ENCODE measurements at places on chromosomes 3 and 15. TPM values are rescaled to one million over a fixed set of nuclear protein-coding genes. Genes with fewer than 3 reads are reported as not detected.
A peak's percentile ranks its signal among the peaks of the same experiment; 100 is the strongest.

DNA sequence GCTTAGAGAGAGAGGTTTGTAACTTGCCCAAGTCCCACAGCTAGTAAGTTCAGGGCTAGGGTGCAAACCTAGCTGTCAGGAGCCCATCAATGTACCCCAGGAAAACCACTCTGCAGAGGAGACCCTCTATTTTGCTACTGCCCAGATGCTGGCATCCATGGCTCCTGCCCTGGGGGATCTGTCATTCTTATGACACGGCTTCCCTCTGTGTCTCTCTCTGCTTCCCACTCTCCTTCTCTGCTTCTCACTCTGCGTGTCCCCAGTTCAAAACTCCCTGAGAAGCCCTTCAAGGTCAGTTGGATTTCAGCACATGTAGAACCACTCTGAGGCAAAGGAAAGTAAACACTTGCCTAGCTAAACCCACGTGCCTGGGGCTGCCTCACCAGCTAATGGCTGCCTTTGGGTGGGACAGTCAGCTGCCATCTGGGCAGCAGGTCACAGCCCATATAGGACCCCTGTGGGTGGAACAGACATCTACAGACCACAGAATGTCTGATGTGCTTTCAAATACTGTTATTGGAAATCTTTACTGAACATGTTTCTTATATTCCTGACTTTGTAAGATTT lies 29.4 kb upstream of the SLCO2A1 start:
- DNase-seq, result no peak

DNA sequence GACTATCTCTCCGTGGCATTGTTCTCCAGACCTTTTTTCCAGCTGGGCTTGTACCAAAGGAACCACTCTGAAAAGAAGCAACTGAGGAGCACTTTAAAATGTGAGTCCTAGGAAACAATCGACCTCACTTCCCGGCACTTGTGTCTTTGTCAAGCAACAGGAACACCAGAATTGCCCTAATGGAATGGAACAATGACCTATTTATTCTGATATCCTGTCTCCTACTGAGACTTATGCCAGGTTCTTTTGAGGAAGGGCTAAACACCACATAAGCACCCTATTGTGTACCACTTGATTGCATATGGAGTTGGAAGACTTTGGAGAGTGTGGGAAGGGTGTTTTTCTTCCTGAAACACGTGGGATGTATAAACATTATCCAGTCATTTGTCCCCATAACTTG lies 56.8 kb upstream of the TGFBR2 start:
- DNase-seq, result no peak

DNA sequence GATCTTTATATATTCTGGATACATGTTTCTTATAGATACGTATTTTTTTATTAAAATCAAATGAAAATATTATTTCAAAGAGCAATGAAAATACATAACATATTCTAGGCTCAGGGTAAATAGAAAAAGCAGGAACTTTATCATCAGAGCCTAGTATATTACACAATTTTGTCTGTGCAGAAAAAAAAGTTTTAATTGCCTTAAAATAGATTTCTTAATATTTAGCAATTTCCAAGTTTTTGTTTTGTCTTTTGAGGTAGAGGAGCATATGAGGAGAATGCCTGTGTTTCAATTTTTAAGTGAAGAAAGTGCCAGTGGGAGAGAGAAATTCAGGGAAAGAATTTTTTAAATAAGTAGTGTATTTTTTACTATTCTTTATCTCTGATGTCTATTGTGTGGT lies 10.5 kb downstream of the CAPN7 start:
- DNase-seq, result no peak

GRCh38 chr3:6229778-6230410 lies 631.0 kb upstream of the GRM7 start:
- DNase-seq, result no peak

DNA sequence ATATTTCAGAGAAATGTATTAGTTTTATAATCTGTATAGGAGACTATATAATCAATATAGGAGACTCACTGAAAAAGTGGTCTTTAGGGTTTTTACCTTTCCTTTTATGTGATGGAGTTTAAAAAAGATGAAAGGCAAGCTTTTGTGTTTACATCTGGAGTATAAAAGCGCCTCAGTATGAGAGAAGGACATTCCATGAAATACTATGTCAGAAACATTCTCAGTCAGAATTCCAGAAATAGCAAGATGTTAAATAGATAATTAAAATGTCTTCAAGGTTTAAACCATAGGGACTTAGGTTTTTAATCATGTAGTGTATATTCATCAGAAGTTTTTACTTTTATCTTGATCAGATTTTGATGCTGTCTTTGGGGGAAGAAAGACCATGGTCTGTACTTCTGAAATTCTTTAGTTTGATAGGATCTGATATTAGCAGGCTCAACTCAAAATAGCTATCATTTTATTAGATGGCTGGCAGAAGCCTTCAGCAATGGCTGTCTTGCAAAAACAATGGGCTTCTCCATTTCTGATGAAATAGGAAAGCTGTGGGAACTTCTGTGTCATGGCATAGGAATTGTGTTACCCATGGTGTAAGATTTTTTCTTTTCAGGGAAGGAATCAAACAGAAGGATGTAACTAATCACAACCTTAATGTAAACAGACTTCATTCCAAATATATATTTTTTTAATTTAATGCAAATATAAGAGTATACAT lies 209.6 kb upstream of the PLSCR5 start:
- DNase-seq, result no peak

GRCh38 chr3:156511987-156512677 lies 42.8 kb downstream of the SSR3 start:
- no peak for DNase-seq

DNA sequence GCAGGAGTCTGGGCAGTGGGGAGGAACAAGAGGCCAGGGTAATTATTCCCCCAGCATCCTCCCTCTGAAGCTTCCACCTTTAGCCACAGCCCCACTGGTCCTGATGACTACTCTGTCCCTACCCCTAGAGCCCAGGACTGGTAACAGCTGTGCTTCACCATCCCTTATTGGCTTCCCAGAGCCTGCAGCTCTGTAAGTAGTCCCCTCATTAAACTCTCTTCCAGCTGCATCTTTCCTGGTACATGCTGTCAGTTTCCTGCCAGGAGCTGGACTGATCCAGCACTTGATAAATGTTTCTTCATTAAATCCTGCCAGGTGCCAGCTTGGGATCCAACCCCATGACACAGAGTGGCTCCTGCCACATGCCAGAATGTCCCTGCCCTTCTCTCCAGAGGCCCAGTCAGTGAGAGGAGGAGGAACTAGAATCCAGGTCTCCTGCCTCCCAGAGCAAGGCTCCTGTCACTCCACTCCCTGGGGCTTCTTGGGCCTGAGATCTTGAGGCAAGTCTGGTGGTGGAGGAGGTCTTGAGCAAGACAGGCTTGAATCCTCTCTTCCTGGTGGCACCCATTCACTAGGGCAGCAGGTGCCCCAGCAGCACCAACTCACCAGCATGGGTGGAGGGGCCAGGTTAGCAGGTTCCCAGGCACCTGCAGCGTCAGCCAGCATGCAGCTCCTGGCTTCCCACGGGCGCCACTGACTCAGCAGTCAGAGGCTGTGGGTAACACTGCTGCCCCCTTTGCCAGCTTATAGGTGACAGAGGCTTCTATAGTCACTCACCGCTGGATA lies 27.6 kb downstream of the FBXW12 start:
- no peak for DNase-seq

GRCh38 chr3:41975416-41976103 lies 13.7 kb upstream of the ULK4 start:
- DNase-seq, result no peak

ARL14 gene
- polyA plus RNA-seq, result not detected

MUC20 gene
- 17.7 TPM for polyA plus RNA-seq

GRCh38 chr15:100230784-100231183 lies 111.0 kb downstream of the ADAMTS17 start:
- no peak for DNase-seq

SLC22A14 gene
- 0.30 TPM for polyA plus RNA-seq

RAD51 gene
- polyA plus RNA-seq, result 13.3 TPM

DNA sequence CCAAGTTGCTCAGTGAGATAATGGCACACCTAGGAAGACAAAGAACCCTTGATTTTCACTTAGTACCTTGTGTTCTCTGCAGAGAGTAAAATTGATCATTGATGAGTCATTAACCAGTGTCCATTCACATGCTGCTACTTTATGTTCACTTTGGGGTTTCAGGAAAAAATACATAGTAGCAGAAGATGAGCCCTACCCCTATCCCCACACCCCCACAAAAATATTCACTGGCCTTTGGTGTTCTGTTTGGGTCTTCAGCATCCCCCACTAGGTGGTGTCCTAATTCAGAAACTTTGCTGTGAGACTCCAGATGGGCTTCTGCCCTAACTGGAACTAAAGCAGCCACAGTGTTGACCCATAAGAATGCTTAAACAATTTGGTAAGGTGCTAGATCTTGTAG lies 178.8 kb downstream of the KLHL25 start:
- no peak for DNase-seq

FBXL2 gene
- polyA plus RNA-seq, result 31.4 TPM

DNA sequence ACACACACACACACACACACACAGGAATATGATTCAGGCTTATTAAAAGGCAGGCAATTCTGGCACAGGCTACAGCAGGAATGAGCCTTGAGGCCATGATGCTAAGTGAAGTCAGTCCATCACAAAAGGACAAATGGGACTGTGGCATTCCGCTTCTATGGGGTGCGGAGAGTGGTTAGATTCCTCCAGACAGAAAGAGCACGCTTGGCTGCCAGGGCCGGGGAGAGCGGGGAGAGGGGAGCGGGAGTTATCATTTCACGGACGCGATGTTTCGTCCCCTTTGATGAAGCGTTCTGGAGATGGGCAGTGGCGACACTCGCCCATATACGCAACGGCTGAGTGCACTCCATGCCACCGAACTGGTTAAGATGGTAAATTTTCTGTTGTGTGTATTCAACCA lies 58.5 kb upstream of the FAM174B start:
- peak; percentile 44 for DNase-seq

BUB1B gene
- 33.0 TPM for polyA plus RNA-seq

HRG gene
- polyA plus RNA-seq, result 2.2 TPM

DNA sequence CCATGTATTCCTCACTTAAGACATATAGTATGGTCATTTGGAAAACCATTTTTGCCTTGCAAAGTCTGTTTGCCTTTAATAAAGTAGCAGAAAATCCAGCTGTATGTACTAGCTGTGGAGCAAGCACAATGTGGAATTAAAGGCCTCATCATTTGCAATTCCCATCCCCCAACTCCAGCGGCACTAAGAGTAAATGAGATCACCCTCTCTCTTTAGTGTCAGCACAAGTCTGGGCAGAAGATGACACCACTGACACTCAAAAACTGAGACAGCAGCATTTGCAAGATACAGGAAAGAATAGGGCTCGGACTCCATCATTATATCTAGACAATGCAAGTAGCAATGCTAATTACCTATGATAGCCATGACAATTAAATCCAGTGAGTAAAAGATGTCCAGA lies 24.7 kb upstream of the DYNC1LI1 start:
- DNase-seq, result no peak

GRCh38 chr3:39108200-39108710 lies 775 bp downstream of the TTC21A start:
- DNase-seq, result no peak

DNA sequence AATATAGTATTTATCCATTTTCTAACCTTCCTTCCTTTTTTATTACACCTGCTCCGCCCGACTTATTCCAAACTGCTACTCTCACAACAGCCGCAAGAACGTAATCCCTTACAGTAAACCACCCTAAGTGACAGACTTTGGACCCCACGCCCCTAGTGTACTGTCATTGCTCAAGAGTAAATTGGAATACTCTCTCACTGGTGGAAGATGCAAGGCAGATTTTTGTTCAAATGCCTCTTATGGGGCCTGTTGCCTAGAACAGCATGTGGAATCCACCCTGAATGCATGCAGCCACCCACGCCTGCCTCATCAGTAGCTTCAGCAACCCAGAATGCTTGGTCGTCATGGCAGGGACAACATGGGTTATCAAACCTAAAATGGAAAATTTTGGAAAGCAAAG lies 226.2 kb upstream of the ST8SIA2 start:
- DNase-seq, result no peak

DNA sequence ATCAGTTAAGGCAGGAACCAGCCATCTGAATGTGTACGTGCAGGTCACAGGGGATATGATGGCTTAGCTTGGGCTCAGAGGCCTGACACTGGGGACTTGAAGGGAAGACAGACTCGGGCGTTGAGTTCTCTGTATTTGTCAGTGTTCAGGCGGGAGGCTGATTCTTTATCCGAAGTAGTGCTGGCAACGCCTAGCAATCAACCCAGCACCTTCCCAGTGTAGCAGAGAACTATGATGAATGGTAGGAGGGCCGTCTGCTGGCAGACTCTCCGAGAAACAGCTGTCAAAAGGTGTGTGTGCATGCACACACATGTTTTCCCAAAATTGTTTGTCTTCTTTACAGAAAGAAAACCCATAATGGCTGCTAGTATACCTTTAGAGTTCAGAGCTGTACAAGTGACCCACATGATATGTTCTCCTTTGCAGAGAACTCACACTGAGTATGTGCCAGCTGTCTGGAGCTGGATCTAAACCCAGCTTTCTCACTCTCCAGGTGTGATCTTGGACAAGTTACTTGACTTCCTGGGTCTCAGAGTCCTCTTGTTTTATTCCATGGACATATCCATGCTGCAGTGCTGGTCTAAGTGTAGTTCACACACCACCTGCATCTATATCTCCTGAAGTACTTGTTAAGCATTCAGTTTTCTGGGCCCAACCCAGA lies 74.5 kb upstream of the LARS2 start:
- no peak for DNase-seq

GRCh38 chr3:11726146-11726545 lies 82.4 kb upstream of the VGLL4 start:
- DNase-seq, result no peak

DNA sequence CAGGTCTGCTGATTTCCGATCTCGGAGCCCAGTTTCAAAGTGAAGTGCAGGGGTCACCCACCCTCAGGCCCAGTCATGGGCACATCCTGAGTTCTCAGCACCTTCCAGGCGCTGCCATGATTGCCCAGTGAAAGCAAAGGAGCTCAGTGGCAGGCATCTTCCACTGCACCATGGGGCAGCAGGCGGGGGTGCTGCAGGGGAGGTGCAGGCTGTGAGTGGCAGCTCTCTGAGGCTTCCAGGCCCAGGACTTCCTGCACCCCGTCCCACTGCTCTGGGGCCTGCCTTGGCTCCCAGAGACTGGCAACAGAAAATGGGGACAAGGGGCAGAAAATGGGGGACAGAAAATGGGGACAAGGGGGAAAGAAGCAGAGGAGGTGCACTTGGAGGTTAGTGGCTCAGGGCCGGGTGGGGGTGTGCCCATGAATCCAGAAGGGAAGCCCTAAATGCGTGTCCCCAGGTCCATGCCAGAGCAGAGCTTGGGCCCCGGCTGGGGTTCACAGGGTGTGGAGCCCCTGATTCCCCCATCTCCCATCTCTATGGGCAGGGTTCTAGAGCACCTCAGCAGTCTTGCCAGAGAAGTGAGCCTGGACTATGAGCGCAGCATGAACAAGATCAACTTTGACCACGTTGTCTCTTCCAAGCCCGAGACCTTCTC lies 28.0 kb downstream of the DNAH1 start:
- DNase-seq, result no peak

LIPH gene
- polyA plus RNA-seq, result 1.8 TPM
